ENCODE measurements at places on chromosomes 5 and 9. TPM values are rescaled to one million over a fixed set of nuclear protein-coding genes. Genes with fewer than 3 reads are reported as not detected.

BARHL1 gene
- total RNA-seq, result not detected

GRM6 gene
- total RNA-seq, result not detected

PRDM9 gene
- total RNA-seq, result not detected

MARCHF6 gene
- 110 TPM for total RNA-seq

HRH2 gene
- 1.0 TPM for total RNA-seq
